ENCODE measurements at places on chromosomes 2 and 18. TPM values are rescaled to one million over a fixed set of nuclear protein-coding genes. Genes with fewer than 3 reads are reported as not detected.

- peaks cover 2% of the 10 kb centered on the region for H3K36me3 ChIP-seq
- H3K27me3 ChIP-seq, result no peaks in the 10 kb centered on the region
- peaks cover 3% of the 10 kb centered on the region for H3K4me1 ChIP-seq
- H3K4me3 ChIP-seq, result peak overlapping the region; percentile 69
- peak; percentile 9 for DNase-seq
- H3K27ac ChIP-seq, result peak overlapping the region; percentile 96
These were observed 743 bp downstream of the XPO1 start for GRCh38 chr2:61537277-61537949.

DNA sequence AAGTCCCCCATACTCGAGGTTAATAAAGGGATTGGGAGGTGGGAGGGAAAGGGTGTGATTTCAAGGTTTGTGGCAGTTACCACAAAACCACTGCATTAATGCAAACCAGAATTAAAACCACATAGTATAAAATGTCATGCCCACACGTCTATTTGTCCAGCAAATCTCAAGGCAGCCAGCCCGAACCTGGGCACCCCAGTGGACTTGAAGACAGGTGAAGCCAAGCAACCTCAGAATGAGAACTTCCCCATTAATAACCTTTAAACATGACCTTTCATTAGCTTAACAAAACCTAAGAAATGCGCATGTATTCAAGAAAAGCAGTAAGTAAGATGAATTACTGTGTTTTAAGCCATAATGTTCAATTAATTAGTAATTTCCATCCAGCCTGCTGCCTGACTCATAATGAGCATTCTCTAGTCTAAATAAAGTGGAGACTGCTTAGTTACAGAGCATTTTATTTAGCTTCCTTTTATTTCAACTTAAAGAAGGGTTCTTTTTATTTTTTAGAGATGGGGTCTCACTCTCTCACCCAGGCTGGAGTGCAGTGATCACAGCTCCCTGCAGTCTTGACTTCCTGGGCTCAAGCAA lies 229.6 kb downstream of the FAM210A start:
- peak; percentile 27 for DNase-seq
- H3K4me3 ChIP-seq, result no peak overlapping the region
- no peaks in the 10 kb centered on the region for H3K4me1 ChIP-seq
- H3K36me3 ChIP-seq, result no peaks in the 10 kb centered on the region

DNA sequence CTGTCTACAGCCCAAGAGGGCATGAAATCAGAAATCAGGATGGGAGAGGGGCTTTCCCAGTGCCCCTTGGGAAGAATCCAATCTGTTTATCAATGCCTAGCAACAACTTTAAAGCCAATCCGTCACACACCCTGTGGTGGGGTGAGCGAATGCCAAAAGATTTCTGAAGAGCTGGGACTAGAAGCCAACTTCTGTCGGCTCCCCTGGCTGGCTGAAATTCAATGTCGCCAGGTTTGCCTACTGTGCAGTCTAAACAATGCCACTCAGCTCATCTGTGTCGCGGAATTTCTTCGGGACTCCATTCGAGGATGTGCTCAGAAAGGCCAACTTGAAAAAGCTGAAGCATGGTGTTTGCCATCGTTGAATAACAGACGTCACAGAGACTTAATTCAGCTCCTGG lies 31.5 kb upstream of the NCKAP5 start:
- H3K27me3 ChIP-seq, result peaks cover 3% of the 10 kb centered on the region
- H3K4me1 ChIP-seq, result peaks cover 4% of the 10 kb centered on the region
- no peaks in the 10 kb centered on the region for H3K36me3 ChIP-seq
- DNase-seq, result no peak

GRCh38 chr2:153770359-153770991 lies 101.2 kb upstream of the GALNT13 start:
- H3K27me3 ChIP-seq, result no peaks in the 10 kb centered on the region
- H3K4me3 ChIP-seq, result no peak overlapping the region
- no peaks in the 10 kb centered on the region for H3K4me1 ChIP-seq
- no peak overlapping the region for H3K27ac ChIP-seq
- no peak for DNase-seq

GRCh38 chr18:77323640-77324299 lies 74.1 kb downstream of the GALR1 start:
- no peak overlapping the region for H3K4me3 ChIP-seq
- no peak overlapping the region for H3K27ac ChIP-seq
- no peaks in the 10 kb centered on the region for H3K27me3 ChIP-seq
- no peaks in the 10 kb centered on the region for H3K36me3 ChIP-seq

DNA sequence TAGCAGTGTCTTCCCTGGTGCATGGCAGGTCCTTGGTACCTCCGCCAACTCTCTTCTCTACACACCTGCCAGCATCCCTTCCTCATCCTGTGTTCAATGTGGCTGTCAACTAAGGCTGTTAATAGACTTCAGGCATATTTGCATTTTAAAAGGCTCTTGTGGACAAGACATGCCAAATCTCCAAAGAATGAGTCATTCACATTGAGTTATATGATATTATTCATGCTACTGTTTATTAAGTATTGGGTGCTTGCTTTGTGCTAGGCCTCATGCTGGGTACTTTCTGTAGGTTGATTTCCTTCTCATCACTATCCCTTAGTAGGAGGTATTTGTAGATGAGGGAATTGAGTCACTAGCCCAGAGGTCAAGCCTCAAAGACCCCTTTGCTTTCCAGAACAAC lies 5.2 kb downstream of the MYO1B start:
- peaks cover 23% of the 10 kb centered on the region for H3K4me1 ChIP-seq
- peak overlapping the region; percentile 50 for H3K27ac ChIP-seq
- no peak overlapping the region for H3K4me3 ChIP-seq
- DNase-seq, result peak; percentile 56
- H3K27me3 ChIP-seq, result no peaks in the 10 kb centered on the region

- no peak for DNase-seq
- no peak overlapping the region for H3K27ac ChIP-seq
- no peaks in the 10 kb centered on the region for H3K27me3 ChIP-seq
- H3K4me1 ChIP-seq, result no peaks in the 10 kb centered on the region
These were observed 306.2 kb downstream of the SETBP1 start for GRCh38 chr18:44986933-44987332.

- H3K4me1 ChIP-seq, result no peaks in the 10 kb centered on the region
- no peak overlapping the region for H3K4me3 ChIP-seq
- no peak overlapping the region for H3K27ac ChIP-seq
- no peak for DNase-seq
These were observed 766.8 kb upstream of the FAM98A start for GRCh38 chr2:34365932-34366331.

SNED1 gene
- polyA plus RNA-seq, result 10.1 TPM

GRCh38 chr18:2932247-2933181 lies 80.4 kb downstream of the LPIN2 start:
- H3K4me1 ChIP-seq, result peaks cover 5% of the 10 kb centered on the region
- H3K36me3 ChIP-seq, result peaks cover 12% of the 10 kb centered on the region
- H3K27me3 ChIP-seq, result no peaks in the 10 kb centered on the region
- H3K4me3 ChIP-seq, result no peak overlapping the region
- peak; percentile 45 for DNase-seq

DNA sequence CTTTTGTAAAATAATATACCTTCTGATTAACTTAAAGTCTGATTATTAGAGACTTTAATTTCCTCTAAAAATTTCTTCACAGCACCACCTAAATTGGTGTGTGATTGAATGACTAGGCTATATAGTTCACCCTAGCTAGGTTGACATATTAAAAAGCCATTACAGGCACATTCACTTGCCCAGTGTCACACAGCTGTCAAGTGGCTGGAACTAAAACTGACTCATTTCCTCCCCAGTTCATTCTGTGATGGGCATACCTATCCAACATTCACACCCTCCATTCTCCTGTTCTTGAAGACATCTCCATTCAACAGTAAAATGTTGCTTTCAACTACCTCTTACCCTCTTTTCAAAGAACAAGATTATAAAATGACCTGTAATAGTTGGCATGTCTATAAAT lies 334.5 kb downstream of the ARHGAP15 start:
- no peak overlapping the region for H3K27ac ChIP-seq
- H3K4me1 ChIP-seq, result no peaks in the 10 kb centered on the region
- no peak for DNase-seq
- no peaks in the 10 kb centered on the region for H3K36me3 ChIP-seq
- H3K27me3 ChIP-seq, result no peaks in the 10 kb centered on the region

GRCh38 chr2:124267794-124268193 lies 242.7 kb downstream of the CNTNAP5 start:
- DNase-seq, result peak; percentile 70
- H3K4me1 ChIP-seq, result no peaks in the 10 kb centered on the region
- no peak overlapping the region for H3K4me3 ChIP-seq

NEUROD1 gene
- not detected for polyA plus RNA-seq

CCDC74A gene
- 5.4 TPM for polyA plus RNA-seq

DNA sequence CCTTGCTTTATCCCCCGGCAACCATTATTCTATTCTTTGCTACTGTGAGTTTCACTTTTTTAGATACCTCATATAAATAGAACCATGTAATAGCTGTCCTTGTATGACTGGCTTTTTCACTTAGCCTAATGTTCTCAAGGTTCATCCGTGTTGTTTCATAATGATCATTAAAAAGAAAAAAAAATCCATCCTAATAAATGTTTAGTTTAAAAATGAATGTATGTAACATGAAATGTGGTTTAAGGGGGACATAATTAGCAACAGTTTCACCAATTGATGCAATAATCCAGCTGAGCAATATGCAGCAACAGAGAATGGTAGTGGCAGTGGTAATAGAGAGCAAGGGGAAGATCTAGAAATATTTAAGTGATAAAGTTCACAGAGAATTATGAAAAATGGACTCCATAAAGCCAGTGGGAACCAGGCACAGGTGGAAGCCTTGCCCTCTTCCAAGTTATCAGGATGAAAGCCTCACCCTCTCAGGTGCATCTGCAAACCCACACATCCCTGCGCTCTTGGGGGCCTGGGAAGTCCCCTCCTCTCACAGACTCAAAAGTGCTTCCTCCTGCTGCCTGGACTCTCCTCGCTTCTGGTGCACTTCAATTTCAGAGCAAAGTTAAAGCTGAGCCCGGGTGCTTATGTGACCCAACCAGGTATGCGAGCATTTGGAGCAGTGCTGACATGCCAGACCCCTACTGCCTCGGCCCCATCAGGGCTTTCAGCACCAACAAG lies 1403.3 kb upstream of the SLC39A10 start:
- H3K27ac ChIP-seq, result no peak overlapping the region
- H3K36me3 ChIP-seq, result no peaks in the 10 kb centered on the region
- no peaks in the 10 kb centered on the region for H3K27me3 ChIP-seq

- H3K36me3 ChIP-seq, result no peaks in the 10 kb centered on the region
- DNase-seq, result peak; percentile 52
- H3K4me1 ChIP-seq, result no peaks in the 10 kb centered on the region
These were observed 170.4 kb downstream of the KCNE4 start for GRCh38 chr2:223222397-223222796.

- H3K27me3 ChIP-seq, result no peaks in the 10 kb centered on the region
- peaks cover 12% of the 10 kb centered on the region for H3K4me1 ChIP-seq
- no peaks in the 10 kb centered on the region for H3K36me3 ChIP-seq
- no peak overlapping the region for H3K4me3 ChIP-seq
- DNase-seq, result no peak
These were observed 126.1 kb downstream of the OLA1 start for GRCh38 chr2:174122185-174122584.

- no peaks in the 10 kb centered on the region for H3K4me1 ChIP-seq
- no peak overlapping the region for H3K27ac ChIP-seq
- DNase-seq, result no peak
- H3K4me3 ChIP-seq, result no peak overlapping the region
- H3K36me3 ChIP-seq, result no peaks in the 10 kb centered on the region
These were observed 107.8 kb downstream of the MEP1B start for GRCh38 chr18:32297579-32298170.

BAZ2B gene
- 28.0 TPM for polyA plus RNA-seq

- H3K4me1 ChIP-seq, result peaks cover 3% of the 10 kb centered on the region
- H3K27me3 ChIP-seq, result no peaks in the 10 kb centered on the region
- DNase-seq, result no peak
- no peaks in the 10 kb centered on the region for H3K36me3 ChIP-seq
These were observed 1.4 kb downstream of the LYG1 start for GRCh38 chr2:99299580-99299979.

ATP6V1B1 gene
- polyA plus RNA-seq, result 1.0 TPM

DNA sequence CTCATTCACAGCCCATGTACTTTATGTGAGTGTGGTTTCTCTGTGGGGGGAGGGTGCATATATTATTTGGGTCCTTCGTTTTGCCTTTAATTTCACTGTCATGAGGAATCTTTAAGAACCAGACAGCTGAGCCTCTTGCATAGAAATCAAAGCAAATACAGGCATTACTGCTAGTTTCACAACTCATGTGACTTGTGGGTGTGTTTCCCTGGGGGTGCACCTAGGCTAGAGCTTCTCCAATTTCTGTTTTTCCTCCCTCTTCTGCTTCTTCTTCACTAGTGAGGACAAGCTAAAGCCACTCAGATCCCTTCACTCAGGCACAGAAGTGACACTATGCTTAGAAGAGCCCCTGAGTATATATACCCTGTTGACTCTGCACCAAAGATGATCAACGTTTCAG lies 131.4 kb downstream of the ACOXL start:
- H3K4me1 ChIP-seq, result no peaks in the 10 kb centered on the region
- H3K4me3 ChIP-seq, result no peak overlapping the region
- no peaks in the 10 kb centered on the region for H3K36me3 ChIP-seq

- H3K4me1 ChIP-seq, result no peaks in the 10 kb centered on the region
- DNase-seq, result peak; percentile 28
- no peak overlapping the region for H3K4me3 ChIP-seq
- H3K36me3 ChIP-seq, result no peaks in the 10 kb centered on the region
- no peaks in the 10 kb centered on the region for H3K27me3 ChIP-seq
- no peak overlapping the region for H3K27ac ChIP-seq
These were observed 19.4 kb upstream of the TMX3 start for GRCh38 chr18:68734308-68734707.

- H3K4me3 ChIP-seq, result peak overlapping the region; percentile 25
- H3K27ac ChIP-seq, result no peak overlapping the region
These were observed 2.2 kb downstream of the NOL4 start for GRCh38 chr18:34222307-34223163.

GRCh38 chr2:234033174-234033573 lies 17.3 kb upstream of the SPP2 start:
- H3K4me3 ChIP-seq, result no peak overlapping the region

TFPI gene
- polyA plus RNA-seq, result 141 TPM

DNA sequence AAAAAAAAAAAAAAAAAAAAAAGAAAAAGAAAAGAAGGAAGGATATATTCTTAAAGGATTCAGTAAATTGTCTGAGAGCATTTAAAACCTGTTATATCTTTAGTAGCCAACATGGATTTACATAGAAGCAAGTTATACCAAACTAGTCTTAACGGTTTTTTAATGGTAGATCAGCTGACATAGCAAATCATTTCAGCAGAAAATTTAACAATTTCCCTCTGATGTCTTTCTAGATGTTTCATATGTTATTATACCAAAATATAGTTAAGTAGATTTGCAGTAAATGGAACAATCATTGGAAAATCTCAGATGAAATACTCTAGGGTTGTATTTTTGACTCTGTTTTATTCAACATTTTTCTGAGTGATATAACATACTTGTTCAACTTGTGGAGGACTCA lies 72.9 kb downstream of the BABAM2 start:
- H3K27ac ChIP-seq, result no peak overlapping the region
- DNase-seq, result no peak
- H3K27me3 ChIP-seq, result no peaks in the 10 kb centered on the region
- no peak overlapping the region for H3K4me3 ChIP-seq
- no peaks in the 10 kb centered on the region for H3K36me3 ChIP-seq

- no peak overlapping the region for H3K4me3 ChIP-seq
- peaks cover 5% of the 10 kb centered on the region for H3K27me3 ChIP-seq
These were observed 38.9 kb upstream of the FHL2 start for GRCh38 chr2:105437708-105438103.

- no peaks in the 10 kb centered on the region for H3K36me3 ChIP-seq
- no peaks in the 10 kb centered on the region for H3K4me1 ChIP-seq
- no peak overlapping the region for H3K4me3 ChIP-seq
- H3K27ac ChIP-seq, result no peak overlapping the region
These were observed 492.3 kb downstream of the XIRP2 start for GRCh38 chr2:167380555-167380954.

GRCh38 chr2:43455731-43456642 lies 139.9 kb downstream of the THADA start:
- H3K27ac ChIP-seq, result no peak overlapping the region
- H3K36me3 ChIP-seq, result no peaks in the 10 kb centered on the region
- peaks cover 14% of the 10 kb centered on the region for H3K4me1 ChIP-seq
- peak; percentile 97 for DNase-seq

SPEG gene
- polyA plus RNA-seq, result 5.6 TPM
